H1 (cell line): ENCODE measurements at places on chromosomes 5 and 9. TPM values are rescaled to one million over a fixed set of nuclear protein-coding genes. Genes with fewer than 3 reads are reported as not detected.

Gene KIF20A
- total RNA-seq: 67.1 and 68.1 TPM in 2 replicates

Gene EGFL7
- total RNA-seq: 37.8 and 39.8 TPM in 2 replicates

Gene ECSCR
- 2.7 and 3.3 TPM in 2 replicates for total RNA-seq

Gene NREP
- 254 and 271 TPM in 2 replicates for total RNA-seq

- H3K27ac ChIP-seq: no peak overlapping the region
- peaks cover 22% of the 10 kb centered on the region for H3K36me3 ChIP-seq
These were observed 132.5 kb downstream of the SEMA6A start for GRCh38 chr5:116442095-116442534.

GRCh38 chr5:41275813-41276512, 62.6 kb upstream of the C6 start:
- H3K27ac ChIP-seq: no peak overlapping the region
- no peak for DNase-seq
- no peak overlapping the region for H3K4me3 ChIP-seq

GRCh38 chr5:142446131-142446959, 121.5 kb upstream of the SPRY4 start:
- peaks cover 5% of the 10 kb centered on the region for H3K4me1 ChIP-seq
- H3K4me3 ChIP-seq: no peak overlapping the region
- DNase-seq: no peak
- H3K27me3 ChIP-seq: no peaks in the 10 kb centered on the region
- no peaks in the 10 kb centered on the region for H3K36me3 ChIP-seq
- H3K27ac ChIP-seq: no peak overlapping the region

GRCh38 chr9:34242830-34243229, 64.0 kb downstream of the UBAP1 start:
- H3K4me1 ChIP-seq: no peaks in the 10 kb centered on the region
- H3K36me3 ChIP-seq: peaks cover 15% of the 10 kb centered on the region
- H3K27me3 ChIP-seq: no peaks in the 10 kb centered on the region
- H3K4me3 ChIP-seq: no peak overlapping the region

- H3K36me3 ChIP-seq: peaks cover 2% of the 10 kb centered on the region; the same call in 1 of the 2 replicates
- no peaks in the 10 kb centered on the region for H3K27me3 ChIP-seq
- H3K4me3 ChIP-seq: no peak overlapping the region
- H3K27ac ChIP-seq: no peak overlapping the region
- DNase-seq: no peak
These were observed 97.1 kb downstream of the SLC44A1 start for GRCh38 chr9:105341434-105342146.

DNA sequence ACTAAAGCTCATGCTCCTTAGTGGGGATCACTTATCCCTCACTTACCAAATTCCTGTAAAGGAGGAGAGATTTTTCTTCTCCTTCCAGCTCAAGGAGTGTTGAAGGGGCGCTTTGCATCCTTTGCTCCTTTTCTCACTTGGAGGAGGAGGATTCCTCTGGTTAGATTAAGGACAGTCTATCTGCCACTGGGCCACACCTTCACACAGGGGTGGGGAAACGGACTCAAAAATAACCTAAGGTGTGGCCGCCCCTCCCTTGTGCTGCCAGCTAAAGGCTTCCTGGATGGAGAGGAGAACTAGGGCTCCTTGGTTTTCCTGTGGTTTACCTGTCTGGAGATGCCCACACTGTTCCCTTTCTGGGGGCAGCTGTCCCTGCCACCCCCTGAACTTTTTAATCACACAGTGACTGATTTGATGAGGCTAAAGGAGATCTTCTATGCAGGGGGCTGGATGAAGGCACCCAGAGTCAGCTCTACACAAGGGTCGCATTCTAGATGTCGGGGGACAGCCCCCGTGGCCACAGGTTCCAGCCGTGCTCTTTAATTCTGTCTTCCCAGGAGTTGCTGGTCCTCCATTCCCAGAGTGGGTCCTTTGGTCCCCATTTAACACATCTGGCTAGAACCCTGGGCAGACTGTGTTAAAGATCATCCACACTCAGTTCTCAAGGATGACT, 14.4 kb downstream of the GLRX start:
- no peaks in the 10 kb centered on the region for H3K27me3 ChIP-seq
- no peak overlapping the region for H3K27ac ChIP-seq
- H3K4me1 ChIP-seq: 0 out of 2 replicates have a peak, but pooled peaks cover 4% of the 10 kb centered on the region
- no peak overlapping the region for H3K4me3 ChIP-seq
- no peak for DNase-seq
- no peaks in the 10 kb centered on the region for H3K36me3 ChIP-seq

- H3K4me3 ChIP-seq: no peak overlapping the region
- H3K27me3 ChIP-seq: peaks cover 96% of the 10 kb centered on the region
- H3K4me1 ChIP-seq: no peaks in the 10 kb centered on the region
- H3K27ac ChIP-seq: no peak overlapping the region
- H3K36me3 ChIP-seq: no peaks in the 10 kb centered on the region
These were observed 9.9 kb downstream of the NR2F1 start for GRCh38 chr5:93592883-93593282.

GRCh38 chr5:160175438-160176218, 53.7 kb upstream of the FABP6 start:
- DNase-seq: no peak
- peaks cover 7% of the 10 kb centered on the region for H3K4me1 ChIP-seq
- H3K36me3 ChIP-seq: no peaks in the 10 kb centered on the region
- no peak overlapping the region for H3K27ac ChIP-seq
- H3K4me3 ChIP-seq: no peak overlapping the region

DNA sequence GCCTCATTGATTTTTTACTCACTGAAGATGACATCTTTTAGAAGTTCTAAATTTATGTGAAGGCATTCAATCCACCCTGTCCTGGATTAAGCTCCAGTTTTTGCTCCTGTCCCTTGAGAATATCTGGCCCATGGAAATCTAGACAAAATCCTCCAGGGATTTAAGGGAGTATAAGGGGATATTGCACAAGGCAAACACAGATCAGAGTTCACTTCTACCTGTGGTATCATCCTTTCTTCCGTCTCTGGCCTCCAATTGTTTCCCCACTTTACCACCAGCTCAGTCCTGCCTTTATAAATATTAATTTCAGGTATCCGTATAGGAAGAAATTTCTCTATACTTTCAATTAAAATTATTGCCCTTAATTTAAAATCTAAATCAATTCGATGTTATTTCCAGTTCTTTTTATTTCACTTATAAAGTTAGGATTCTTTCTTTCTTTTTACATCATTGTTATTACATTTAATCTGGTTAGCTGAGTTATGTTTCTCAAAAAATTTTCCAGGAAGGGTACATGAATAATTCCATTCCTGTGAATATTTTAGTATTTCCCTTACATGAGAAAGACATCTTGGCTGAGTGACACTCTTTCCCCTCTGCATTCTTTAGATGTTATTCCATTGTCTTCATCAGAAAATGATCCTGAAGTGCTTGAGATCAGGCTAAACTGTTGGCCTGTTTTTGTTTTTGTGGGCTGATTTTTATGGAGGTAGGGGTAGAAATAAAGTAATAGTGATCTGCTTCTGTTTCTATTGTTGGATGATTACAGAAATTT, 194.3 kb upstream of the MAP3K1 start:
- no peak overlapping the region for H3K4me3 ChIP-seq
- no peak overlapping the region for H3K27ac ChIP-seq
- no peak for DNase-seq
- H3K27me3 ChIP-seq: no peaks in the 10 kb centered on the region

DNA sequence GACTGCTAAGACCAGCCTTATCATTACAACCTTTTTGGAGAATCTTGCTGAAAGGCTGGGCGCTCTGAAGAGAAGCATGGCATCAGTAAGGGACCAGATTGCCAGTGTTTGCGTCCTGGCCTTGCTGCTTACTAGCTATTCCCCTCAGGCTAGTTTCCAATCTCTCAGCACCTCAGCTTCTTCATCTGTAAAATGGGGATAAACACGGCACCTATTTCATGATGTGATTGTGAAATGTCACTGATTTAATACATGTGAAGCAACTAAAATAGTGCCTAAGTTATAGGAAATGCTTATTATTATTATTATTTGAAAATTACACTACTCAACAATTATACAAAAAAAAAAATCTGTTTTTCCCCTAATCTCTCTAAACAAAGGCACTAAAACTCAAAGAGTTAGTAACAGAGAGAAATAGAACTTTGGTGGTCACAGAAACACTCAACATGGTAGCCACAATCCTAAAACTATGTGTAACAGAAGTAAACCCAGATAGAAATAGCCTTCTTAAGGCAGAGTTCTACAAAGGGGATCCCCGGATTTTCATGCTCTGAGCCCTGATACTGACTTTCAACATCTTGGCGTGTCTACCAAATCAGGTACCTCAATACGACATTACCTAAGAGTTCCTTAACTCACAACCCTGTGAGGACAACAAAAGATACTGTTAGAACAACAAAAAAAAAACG, 62.0 kb downstream of the ENC1 start:
- no peak overlapping the region for H3K4me3 ChIP-seq
- peaks cover 4% of the 10 kb centered on the region; the same call in 1 of the 2 replicates for H3K4me1 ChIP-seq
- no peaks in the 10 kb centered on the region for H3K36me3 ChIP-seq
- no peaks in the 10 kb centered on the region for H3K27me3 ChIP-seq
- no peak for DNase-seq

- no peak overlapping the region for H3K4me3 ChIP-seq
- H3K27me3 ChIP-seq: no peaks in the 10 kb centered on the region
- H3K4me1 ChIP-seq: peaks cover 3% of the 10 kb centered on the region; the same call in 1 of the 2 replicates
- no peak overlapping the region for H3K27ac ChIP-seq
These were observed 29.9 kb upstream of the PDE4D start for GRCh38 chr5:59923465-59923864.

DNA sequence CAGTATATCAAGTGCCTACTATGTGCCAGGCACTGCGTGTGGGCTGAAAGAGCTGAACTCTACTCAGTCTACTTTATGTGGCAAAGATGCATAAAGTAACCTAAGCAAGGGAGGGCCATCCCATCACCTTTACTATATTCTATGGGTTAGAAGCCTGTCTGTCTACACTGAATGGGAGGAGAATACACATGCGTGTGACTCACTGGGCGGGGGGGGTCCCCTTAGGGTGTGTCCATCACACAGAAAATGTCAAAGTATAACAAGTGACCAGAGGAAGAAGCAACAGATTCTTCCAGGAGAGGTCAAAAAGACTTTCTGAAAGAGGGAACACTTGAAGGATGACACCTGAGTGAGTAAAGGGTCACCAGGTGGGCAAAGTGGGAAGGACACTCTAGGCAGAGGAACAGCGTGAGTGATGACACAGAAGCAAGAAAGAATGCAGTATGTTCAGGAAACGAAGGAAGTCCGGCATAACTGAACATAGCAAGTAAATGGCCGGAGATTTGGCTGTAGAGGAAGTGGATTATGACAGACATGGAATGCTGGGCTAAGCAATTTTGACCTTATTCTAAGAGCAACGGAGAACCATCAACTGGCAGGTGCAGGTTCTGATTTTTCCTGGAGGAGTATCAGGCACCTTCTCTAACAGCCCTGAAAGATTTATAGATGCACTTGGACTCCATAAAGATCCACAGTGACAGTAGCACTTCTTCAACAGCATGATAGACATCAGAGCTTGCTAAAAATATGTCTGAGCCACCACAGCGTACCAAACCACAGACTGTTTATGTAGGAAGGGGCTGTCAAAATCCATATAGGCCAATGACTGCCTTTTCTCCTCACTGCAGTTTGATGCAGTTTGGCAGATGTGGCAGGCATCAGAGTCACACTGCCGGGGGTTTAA, 8.0 kb upstream of the WHRN start:
- no peaks in the 10 kb centered on the region for H3K4me1 ChIP-seq
- H3K4me3 ChIP-seq: no peak overlapping the region
- no peak overlapping the region for H3K27ac ChIP-seq
- H3K36me3 ChIP-seq: no peaks in the 10 kb centered on the region

DNA sequence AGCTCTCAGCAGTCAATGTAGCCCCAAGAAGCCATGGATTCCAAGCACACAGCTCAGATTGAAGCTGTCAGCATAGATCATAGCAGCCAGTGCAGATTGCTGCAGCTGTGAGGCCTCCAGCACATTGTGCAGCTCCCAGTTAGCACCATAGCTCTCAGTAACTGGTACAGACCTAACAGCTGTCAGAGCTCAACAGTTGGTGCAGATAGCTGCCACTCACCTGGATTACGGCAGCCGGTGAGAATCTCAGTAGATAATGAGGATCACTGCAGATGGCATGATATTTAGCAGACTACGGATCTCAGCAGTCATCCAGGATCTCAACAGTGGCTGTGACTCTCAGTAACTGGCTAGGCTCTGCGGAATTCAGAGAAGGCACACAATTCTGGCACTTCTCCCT, 500.4 kb downstream of the TUSC1 start:
- no peaks in the 10 kb centered on the region for H3K36me3 ChIP-seq
- DNase-seq: no peak
- no peak overlapping the region for H3K4me3 ChIP-seq
- no peak overlapping the region for H3K27ac ChIP-seq
- H3K4me1 ChIP-seq: no peaks in the 10 kb centered on the region

DNA sequence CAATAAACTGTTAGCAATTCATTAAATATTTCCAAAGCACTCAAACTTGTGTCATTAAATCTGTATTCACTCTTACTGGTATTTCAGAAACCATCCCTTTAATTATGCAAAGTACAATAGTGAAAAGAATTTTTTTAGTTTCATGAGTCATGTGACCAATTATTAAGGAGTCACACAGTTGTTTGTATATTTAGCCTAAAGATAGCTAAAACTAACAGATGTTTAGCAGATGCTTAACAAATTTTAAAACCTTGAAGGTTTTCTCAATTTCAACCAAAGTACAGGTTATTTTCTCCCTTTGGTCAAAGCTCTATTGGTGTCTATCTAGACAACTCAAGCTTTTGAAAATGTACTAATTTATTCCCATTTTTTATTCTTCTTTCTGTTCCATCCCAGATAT, 44.1 kb downstream of the PJA2 start:
- no peaks in the 10 kb centered on the region for H3K27me3 ChIP-seq
- H3K4me3 ChIP-seq: no peak overlapping the region
- no peak overlapping the region for H3K27ac ChIP-seq
- DNase-seq: no peak
- peaks cover 35% of the 10 kb centered on the region; the same call in 1 of the 2 replicates for H3K36me3 ChIP-seq
- H3K4me1 ChIP-seq: no peaks in the 10 kb centered on the region

DNA sequence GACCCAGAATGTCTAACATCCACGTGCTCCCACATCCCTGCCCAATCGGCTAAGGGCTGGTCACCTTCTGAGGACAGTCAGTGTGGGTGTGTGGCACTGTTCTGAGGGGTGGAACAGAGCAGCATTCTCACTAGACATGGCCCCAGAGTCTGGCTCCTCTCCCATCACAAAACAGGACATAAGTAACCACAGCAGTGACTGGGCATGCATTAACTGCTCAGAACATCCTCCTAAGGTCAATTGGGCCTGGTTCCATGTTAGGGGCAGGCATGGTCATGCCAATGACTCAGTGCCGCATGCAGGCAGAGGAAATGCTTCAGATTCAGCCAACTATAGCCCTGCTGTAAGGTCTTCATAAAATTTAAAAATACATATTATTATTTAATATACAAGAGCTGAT, 12.9 kb downstream of the MACROH2A1 start:
- H3K36me3 ChIP-seq: peaks cover 5% of the 10 kb centered on the region
- H3K4me3 ChIP-seq: no peak overlapping the region
- no peaks in the 10 kb centered on the region for H3K4me1 ChIP-seq
- H3K27me3 ChIP-seq: no peaks in the 10 kb centered on the region
- DNase-seq: no peak
